Stimulated activated naive CD4-positive, alpha-beta T cell treated with Interleukin-2 at 50 U/mL for 16 hours (primary cell): ENCODE measurements at places on chromosomes 2 and 18.

DNA sequence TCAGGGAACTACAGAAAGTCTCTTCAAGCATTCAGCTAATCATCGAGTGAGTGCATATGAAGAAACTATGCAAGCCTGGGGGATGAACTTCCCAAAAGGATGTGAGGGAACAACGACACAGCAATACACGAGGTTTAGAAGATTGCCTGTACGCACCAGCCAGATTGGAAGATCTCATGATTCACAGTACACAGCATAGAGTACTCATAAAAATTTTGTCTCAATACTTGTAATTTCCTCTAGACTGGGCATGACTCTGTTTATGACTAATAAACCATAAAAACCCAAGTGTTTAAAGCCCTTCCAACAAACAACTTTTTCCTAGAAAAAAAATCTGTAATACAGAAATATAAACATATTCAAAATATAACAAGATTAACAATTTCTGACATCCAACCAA is 279.7 kb downstream of the KCNJ3 start:
- DNase-seq: no peak

DNA sequence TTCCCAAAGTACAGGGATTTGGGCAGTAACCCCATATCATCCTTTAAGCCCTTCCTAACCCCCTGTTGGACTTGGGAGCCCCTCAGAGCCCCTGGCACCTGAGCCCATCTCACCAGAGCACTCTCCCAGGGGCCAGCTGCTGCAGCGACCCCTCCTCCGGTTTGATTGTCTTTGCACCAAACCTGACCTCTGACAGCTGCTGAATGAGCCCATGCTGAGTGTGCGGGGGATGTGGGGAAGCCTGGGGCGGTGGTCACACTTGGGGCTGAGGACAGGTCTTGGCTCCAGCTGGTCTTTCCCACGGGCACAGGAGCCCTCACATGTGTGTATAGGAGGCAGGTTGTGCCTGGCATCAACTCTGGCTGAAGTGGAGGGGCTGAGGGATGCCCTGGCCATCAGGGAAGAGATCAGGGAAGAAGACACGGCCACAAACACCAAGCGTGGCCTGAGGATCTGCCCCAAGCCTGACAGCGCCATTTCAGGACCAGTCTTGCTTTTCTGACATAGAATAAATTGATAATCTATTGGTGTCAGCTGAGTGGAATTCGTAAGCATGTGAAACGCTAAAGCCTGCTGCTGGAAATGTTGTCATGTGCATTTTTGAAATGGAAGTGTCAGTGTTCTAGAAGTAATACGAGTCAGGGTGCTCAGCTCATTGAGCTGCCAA is 102.4 kb downstream of the ACKR3 start:
- DNase-seq: no peak

DNA sequence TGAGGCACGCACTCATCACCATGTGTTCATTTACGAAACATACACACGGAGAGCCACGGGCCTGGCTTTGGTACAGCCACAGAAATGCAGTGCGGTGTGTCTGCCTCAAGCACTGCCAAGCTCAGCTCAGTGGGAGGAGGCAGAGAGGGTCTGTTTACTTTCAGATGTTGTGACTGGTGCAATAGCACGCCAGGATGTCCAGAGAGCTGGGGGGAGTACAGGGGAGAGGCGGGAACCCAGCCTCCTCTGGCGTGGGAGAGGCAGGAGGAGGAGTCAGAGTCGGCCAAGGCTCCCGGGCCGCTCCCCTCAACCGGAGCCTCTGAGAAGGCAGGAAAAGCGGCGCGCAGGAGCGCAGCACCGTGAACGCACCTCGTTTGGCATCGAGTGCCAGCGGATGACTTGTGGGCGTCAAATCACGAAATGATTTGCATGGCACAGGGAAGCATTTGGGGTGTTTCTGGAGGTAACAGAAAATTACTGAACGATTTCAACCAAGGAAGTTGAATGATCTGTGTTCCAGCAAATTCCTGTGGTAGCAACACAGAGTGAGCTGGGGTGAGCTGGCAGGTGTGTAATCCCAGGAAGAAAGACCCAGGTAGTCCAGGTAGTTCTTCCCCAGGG is 143.0 kb downstream of the ZNF516 start:
- no peak for DNase-seq

GRCh38 chr2:97808816-97809215 is 95.4 kb downstream of the ZAP70 start:
- no peak for DNase-seq

GRCh38 chr2:161199912-161200701 is 39.9 kb downstream of the TANK start:
- DNase-seq: no peak

- DNase-seq: no peak
Observed at GRCh38 chr2:222598611-222599010, 57.3 kb downstream of the FARSB start.

- DNase-seq: no peak
Observed at GRCh38 chr18:36582988-36583745, 245.6 kb downstream of the TPGS2 start.

DNA sequence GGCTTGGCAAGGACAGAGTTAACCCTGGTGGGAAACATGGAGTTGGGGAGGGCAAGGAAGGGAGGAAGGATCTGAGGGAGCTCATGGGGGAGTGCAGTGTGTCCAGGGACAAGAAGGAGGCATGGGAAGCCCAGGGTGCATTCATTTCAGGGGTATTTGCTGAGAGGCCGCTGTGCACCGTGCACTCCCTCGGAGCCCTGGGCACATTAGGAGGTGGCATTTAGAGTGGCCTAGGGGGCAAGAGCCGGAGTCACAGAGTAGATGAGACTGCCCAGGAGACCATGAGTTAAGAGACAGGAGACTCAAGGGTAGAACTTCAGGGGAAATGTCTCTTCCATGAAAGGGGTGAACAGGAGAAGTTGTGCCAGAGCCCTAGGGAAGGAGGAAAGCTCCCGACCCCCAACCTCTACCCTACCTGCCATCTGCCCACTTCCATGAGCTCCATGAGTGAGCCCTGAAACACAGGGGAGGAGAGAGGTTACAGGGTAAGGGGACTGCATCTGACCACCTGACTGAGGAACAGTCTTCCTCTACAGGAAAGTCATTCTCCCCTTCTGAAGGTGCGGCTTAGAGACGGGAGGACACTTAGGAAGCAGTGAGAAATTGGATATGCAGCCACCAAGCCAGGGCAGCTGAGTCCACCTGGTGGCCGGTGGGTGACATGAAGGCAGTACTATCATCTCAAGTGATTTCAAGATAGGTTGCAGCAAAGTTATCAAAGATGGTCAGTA is 58.5 kb upstream of the COPS8 start:
- peak; percentile 6 for DNase-seq

GRCh38 chr2:203802342-203803052 is 65.1 kb upstream of the CTLA4 start:
- peak; percentile 28 for DNase-seq

DNA sequence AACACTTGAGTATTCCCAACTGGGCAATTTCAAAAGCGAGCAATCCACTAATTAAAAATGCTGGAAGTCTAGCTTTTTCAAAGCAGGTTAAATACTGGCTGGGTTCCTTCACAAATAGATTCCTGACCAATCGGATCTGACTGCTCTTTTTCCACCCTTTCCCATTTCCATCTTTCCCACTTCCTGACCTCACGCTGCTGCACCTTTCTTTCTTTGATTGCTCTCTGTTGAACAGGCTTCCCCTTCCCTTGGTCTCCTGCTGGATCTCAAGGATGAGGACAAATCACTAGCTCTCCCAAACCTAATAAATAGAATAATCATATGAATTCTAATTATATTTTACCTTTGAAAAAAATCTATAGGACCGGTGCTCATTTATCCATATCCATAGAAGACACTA is 121.2 kb downstream of the TCF4 start:
- DNase-seq: no peak

DNA sequence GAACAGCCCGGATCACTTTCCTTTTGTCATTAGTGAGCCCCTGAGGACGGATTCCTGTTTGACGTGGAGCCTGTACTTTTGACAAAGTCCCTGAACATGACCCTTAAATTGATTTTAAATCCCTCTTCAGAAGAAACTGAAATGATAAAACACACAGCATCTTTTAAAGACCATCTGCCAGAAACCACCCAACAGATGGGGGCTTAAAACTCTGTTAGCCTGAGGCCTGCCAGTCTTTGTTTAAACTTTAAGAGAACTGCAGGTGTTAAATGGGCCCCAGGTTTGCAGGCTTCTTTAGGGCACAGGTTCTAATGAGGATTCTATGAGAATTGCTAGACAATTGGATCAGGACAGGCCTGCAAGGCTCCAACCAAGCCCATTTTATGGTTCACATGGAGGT is 177.9 kb downstream of the ALK start:
- no peak for DNase-seq

DNA sequence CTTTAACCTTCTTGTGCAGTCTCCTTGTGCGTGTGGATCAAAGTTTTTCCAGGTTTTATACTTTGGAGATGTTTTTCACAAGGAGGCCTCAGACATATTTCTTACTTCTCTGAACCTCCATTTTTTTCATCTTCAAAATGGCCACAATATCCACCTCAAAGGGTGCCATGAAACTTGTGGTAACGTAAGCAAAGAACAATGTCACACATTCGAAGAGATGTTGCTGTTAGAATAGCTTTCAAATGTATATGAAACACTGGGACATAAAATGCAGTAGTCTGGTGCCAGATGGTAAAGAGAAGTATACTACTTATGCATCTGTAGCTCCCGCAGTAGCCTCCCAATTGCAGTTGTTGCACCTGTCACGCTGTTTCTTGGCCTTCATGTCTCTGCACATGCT is 2.6 kb upstream of the KRCC1 start:
- DNase-seq: no peak

DNA sequence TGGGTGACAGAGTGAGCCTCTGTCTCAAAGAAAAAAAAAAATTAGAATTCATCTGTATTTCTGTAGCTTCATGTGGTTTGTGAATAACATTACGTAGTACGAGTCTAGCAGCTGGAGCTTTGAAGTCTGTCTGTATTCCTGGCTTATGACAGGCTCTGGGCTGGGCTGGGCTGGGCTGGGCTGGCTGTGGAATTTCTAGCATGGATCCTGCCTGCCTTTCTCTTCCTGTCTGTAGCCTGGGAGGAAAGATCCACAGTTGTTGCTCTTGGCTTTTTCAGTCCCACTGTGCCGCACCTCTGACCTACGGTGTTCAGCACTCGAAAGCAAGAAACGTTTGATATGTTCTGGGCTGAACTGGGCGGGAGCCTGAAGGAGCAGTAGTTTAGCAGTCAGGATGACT is 55.4 kb downstream of the BOLA3 start:
- no peak for DNase-seq

DNA sequence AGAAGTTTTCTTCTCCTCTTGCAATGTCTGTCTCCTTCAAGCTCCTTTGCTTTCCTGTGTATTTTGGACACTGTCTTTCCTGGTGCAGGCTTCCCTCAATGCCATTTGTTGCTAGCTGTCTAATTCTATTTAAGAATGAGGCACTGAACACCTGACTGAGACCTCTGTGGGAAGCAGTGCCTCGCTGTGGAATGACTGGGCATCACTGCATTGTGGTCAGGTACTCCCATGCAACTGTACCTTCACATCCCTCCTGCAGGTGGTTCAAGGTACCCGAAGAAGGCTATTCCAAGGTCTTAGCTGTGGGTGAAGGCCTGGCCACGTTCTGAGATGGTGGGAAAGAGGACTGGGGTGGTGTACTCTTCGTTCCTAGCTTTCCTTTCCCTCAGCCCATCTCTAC is 152.8 kb upstream of the CTAGE1 start:
- no peak for DNase-seq

DNA sequence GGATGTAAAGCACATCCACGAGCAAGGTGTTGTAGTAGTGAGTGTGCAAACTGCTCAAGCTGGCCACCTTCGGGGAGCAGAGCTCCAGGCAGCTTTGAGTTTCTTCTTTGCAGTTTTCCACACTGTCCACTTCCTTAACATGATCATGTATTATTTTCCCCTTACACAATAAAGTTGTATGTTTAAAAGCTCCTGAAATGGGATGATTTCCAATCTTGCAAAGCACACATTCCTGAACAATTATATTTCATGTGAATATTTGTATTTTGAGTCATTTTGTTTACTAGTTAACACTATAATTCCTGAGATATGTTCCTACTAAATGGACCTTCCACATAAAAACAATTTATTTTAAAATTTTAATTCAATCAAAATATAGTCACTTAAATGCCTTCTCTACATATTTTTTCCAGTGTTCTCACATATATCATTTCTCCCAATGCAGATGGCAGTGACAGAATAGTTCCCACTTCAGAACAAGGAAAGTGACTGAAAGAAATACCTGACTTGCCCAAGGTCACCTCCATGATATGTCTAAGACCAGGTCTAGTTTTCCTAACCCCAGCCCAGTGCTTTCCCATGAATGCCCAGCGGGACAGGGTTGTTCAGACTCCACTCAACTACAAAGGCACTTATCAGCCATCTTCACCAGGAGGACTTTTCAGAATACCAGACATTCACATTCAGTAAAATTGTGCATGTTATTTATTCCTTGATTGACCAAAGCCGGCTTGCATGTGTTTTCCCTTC is 5.5 kb downstream of the CYB5A start:
- DNase-seq: no peak

DNA sequence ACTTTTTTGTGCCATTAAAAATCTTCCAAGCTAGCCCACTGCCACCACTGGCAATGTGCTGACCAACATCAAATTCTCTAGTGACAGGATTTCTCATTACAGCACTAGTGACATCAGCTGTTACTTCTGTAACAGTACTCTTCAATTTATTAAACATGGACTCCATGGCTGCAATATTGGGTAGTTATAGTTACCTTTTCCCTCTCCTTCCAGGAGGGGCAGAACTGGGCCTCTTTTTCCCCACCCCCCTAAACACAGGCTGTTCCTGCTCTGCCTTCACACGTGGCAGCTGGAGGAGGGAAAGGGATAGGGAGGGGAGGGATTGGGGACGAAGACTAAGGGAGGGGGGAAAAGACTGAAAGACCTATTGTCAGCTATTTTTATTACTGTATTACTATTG is 38.1 kb downstream of the TRAK2 start:
- no peak for DNase-seq

- DNase-seq: no peak
Observed at GRCh38 chr2:100260712-100261620, 61.3 kb downstream of the LONRF2 start.

- DNase-seq: peak; percentile 37
Observed at GRCh38 chr2:8684878-8685696, 3.2 kb downstream of the ID2 start.

- DNase-seq: peak; percentile 78
Observed at GRCh38 chr2:9630117-9630735, 571 bp downstream of the YWHAQ start.

- DNase-seq: no peak
Observed at GRCh38 chr18:1057367-1057766, 152.7 kb downstream of the ADCYAP1 start.

GRCh38 chr2:201574766-201575165 is 68.5 kb downstream of the TMEM237 start:
- no peak for DNase-seq

DNA sequence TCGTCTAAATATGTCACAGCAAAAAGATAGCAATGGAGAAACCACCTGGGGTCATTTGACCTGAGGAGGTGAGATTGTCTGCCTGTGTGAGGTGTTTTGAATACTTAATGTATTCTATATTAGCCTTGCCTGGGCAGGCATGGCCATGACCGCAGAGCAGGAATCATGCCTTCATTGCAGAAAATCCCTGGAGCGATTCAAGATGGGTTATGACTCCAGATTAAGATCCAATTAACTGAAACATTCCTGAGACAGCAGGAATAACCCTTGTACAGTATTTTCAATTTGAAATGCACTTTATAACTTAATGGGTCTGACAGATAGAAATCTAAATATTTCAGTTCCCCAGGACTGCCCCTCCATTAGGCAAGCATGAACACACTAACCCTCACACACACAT is 227.3 kb upstream of the RAB6C start:
- no peak for DNase-seq
